ENCODE measurements at places on chromosomes 7 and 10.

DNA sequence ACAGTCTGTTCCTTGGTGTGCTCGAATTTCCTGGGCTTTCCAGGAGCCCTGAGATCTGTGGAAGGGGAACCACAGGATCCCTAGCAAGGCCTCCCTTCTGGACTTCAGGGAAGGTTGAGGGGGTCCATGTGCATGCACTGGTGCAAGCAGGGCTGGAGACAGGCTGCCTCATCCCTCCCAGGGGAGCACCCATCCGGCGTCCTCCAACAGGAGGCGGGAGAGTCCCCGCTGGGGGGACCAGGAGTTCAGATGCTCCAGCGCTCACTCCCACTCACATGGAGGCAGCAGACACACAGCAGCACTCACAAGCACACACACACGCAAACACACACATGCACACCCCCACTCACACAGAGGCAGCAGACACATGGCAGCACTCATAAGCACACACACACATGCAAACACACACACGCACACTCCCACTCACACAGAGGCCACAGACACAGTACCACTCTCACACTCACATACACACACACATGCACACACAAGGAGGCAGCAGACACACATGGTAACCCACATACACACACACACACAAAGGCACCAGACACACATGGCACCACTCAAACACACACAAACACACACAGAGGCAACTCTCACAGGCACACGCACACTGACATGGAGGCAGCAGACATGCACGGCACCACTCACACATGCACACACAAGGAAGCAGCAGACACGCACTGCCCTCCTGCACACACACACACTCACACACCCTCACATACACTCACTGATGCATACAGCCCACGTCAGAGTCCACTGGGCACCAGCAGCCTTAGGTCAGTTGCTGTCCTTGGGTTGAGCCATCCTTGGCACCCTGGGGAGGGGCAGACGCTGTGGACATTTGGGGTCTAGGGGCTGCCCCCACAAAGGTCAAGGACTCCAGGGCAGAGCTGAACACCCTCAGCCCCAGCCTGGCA, 247.0 kb upstream of the PPP2R2D start:
- DNase-seq, result peak; percentile 68

GRCh38 chr10:110629680-110630191, 14.4 kb upstream of the RBM20 start:
- no peak for DNase-seq

GRCh38 chr7:123367031-123367430, 167.3 kb upstream of the SLC13A1 start:
- DNase-seq, result no peak

- DNase-seq, result no peak
Measured at GRCh38 chr7:122750389-122750788, 47.7 kb upstream of the RNF148 start.

- no peak for DNase-seq
Measured at GRCh38 chr7:29109899-29110298, 36.4 kb downstream of the CPVL start.

DNA sequence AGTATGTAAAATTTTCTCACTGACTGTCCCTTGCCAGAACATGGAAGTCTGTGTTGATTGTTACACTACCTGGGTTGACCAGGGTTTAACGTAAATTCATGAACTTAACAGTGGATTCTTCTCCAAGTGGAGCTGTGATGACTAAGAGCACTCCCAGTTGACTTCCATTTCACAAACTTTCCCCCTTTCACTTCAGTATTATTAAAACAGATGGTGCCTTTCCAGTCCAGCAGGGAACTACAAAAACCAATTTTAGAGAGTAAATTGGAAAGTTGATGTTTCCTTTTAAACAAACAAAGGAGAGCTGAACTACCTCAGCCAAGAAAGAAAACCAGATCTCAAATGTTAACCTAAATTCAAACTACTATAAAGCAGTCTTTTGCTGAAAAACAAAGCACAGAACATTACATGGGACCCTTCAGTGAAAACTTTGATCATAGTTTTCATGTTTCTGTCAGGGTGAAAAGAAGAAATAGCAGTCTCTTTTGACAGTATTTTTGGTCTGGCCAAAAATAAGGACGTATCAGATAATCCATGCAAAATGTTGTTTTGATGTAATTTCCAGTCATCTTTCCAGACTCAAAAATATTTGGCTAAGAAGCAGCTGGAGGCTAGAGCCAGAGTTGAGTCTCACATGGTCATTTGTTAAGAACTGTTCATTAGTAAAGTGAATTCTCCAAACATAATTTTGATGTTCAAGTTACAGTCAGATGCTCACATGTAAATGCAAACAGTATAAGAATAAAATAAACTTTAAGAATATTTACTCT, 479.9 kb upstream of the AKR1E2 start:
- no peak for DNase-seq

DNA sequence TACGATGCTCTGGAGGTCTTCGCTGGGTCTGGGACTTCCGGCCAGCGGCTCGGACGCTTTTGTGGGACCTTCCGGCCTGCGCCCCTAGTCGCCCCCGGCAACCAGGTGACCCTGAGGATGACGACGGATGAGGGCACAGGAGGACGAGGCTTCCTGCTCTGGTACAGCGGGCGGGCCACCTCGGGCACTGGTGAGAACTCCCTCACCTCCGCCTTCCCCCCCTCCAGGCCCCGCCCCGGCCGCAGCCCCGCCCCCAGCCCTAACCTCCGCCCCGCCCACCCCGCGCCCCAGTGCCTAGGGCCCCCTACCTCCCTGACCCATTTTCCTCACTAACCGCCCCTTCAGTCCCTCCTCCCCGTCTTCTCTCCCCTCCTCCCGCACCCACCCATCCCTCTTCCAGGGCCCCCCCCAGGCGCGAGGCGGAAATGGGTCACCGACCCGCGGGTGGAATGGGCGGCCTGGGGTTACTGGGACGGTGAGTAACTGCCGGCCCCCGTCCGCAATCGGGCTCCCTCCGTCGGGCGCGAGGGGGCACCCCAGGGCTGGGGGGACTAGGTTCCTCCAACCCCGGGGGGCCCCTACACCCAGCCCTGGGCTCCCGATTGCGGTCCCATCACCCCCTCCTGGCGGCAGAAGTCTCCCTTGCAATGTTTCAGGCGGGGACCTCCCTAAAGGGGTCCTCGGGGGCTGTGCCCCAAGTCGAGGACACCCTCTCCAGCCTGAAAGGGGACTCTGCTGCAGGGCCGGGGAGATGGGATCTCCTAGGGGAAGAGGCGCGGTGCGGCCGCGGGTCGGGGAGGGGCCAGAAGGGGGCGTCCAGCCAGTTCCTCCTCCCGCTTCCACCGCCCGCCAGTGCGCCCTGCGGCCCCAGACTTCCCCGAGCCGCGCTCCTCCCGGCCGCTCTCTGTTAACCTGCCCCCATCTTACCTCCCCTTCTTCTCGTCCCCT, 2.1 kb downstream of the PCOLCE start:
- DNase-seq, result peak; percentile 59

- no peak for DNase-seq
Measured at GRCh38 chr7:138433583-138434443, 26.2 kb upstream of the TRIM24 start.

DNA sequence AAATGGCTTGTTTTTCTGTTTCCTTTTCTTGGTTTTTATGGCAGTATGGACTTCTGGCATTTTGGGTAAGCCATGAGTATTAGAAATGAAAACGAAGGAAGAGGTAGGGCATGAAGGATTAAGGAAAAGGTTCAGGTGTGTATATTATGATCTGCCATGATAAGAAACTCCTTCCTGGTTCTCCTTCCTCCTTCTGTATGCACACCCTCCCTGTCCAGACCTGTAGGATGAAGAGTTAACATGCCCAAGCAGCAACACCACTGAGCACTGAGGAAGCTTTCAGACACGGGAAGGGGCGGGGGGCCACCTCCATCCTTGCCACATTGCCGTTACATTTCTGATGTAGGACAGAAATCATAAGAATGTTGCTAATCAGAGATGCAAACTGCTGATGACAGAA, 361.0 kb upstream of the ZMIZ1 start:
- DNase-seq, result peak; percentile 57

DNA sequence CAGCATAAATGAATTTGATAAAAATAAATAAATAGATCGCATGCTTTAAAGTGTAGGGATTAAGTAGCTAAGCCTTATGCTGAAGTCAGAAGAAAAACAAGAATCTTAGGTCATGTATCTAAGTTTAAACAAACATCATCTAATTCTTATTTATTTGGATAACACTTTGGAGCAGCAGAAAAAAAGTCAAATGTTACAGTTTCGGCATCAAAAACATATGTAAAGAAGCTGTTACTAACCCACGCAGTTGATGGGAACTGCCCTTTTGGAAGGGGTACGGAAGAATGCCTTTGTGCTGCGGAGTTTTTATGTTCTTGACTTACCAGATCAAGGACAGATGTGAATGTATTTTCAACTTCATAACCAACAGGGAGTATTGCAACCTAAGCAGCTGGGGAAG, 37.3 kb upstream of the HABP2 start:
- DNase-seq, result no peak

- DNase-seq, result no peak
Measured at GRCh38 chr10:7667262-7668141, 736 bp upstream of the ITIH5 start.

- peak; percentile 93 for DNase-seq
Measured at GRCh38 chr7:76292213-76292573, 10.3 kb upstream of the HSPB1 start.

DNA sequence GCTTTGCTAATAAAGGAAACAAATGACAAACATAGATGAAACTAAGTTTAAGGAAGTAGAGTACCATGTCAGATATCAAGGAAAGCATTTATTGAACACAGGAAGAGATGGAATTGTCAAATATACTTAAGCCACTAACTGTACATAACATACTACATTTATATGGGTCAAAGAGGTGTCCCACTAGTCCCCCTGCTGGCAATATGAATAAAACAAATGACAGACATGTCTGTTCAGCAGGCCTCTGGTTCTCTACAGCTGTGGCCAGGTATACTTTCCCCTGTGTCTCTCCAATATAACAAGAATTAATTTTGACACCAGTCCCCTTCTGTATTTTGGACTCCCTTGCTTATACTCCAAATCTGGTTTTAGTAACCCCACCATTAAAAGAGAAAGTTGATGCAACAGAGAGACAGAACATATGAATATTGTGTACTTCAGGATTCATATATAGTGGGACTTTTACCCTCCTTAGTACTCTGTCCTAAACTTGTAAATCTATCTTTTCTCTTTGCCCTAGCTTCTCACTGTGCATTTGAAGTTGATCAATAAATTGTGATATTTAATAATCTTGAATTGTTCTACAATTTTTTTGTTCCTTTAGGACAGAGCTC, 42.9 kb downstream of the CD36 start:
- no peak for DNase-seq

DNA sequence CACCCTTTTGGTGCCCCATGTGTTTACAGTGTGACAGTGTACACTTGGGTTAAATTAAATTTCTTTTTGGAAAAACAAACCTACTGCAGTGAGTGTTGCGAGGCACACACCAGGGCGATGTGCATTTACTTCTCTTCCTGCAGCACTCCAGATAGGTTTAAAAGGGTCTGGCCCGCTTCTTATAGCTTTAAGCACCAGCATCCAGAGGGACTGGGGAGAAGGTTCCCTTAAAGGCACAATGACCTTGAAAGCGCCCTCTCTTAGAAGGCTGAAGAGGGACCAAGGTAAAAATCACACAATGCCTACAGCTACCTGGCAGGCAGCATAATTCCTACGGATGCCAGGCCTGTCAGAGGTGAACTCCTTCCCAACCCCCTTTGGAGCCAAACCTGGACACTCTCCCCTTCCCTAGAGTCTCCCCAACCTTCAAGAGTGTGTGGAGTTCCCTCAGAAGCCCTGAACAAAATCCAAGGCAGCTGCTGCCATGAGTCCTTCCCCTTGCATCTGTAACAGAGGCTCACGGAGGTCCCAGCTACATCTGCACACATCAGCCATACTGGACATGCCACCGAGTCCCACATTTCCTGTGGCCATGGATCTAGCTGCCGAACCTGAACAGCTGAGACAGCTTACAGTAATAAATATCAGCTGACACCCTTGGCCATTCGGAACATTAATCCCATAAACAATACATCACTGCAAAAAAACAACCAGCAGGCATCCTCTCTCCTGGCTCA, 33.2 kb downstream of the TRIM8 start:
- no peak for DNase-seq

GRCh38 chr10:80537086-80537735, 491 bp upstream of the SH2D4B start:
- DNase-seq, result no peak

DNA sequence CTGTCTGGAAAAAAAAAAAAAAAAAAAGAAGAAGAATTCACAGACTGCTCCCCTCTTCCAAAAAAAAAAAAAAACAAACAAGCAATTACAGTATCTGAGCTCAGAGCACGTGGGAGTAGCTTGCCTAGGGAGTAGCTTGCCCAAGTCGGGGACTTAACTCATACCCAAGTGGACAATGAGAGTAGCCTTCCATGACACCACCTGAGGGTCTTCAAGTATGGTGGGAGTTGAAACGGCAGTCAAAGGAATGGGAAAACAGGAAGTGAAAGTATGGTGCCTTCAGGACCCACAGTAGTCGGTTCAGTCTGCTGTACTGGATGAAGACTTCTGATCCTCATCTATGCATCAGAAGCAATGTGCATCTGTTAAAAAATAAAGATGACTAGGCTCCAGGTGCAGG, 10.6 kb downstream of the VOPP1 start:
- DNase-seq, result no peak

DNA sequence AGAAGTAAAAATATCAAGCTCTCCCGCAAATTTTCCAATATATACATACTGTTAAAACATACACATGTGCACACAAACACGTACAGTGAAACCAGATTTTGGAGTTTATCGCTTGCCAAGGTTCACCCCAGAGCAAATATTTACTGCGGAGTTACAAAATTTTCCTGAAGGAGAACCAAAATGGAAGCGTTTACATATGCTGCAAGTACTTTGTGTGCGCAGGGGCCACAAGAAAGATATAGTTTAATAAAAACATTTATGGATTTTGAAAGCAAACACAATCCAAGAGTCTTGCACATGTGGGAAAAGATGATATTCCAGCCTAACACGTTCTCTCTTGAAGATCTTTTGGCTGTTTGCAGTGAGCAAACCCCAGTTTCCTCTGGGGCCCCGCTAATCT, 301.3 kb upstream of the NFE2L3 start:
- no peak for DNase-seq

DNA sequence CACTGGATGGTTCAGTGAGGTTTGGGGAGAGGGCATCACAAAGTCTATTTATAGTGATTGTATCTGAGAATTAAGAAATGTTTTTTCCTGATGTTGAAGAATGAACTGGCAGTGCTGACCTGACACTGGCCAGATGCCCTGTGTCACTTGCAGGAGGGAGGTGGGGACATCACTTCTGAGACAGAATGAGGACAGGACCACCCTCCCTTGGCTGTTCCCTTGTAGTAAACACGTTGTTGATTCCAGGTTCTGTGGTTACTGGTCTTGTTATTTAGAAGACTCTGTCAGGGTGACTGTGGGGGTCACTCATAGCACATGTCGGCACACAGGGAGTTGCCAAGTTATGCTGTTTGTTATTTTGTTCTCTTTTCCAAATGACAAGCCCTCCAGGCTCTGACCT, 126.4 kb downstream of the ADCY1 start:
- peak; percentile 80 for DNase-seq

DNA sequence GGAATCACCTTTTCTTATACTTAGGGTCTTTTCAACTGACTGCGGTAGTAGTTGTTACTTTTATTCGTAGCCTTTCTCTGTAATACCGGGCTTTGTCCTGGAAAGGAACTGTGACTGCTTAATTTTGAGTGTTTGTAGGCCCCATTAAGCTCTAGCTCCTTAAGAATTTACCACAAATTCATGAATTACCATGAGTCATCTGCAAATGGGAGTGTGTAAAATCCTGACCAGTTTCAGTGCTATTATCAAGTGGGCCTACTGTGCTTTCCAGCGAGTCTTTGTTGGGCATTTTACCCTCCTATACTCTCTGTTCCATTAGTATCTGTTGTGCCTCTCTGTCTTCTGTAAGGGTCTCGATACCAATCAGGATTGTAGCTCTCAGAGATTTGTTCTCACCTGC, 49.7 kb downstream of the ZMYND11 start:
- DNase-seq, result no peak
